ENCODE measurements at places on chromosomes 3 and 15.

GRCh38 chr3:119318876-119319275, 24.7 kb downstream of the ARHGAP31 start:
- DNase-seq = peak; percentile 78

DNA sequence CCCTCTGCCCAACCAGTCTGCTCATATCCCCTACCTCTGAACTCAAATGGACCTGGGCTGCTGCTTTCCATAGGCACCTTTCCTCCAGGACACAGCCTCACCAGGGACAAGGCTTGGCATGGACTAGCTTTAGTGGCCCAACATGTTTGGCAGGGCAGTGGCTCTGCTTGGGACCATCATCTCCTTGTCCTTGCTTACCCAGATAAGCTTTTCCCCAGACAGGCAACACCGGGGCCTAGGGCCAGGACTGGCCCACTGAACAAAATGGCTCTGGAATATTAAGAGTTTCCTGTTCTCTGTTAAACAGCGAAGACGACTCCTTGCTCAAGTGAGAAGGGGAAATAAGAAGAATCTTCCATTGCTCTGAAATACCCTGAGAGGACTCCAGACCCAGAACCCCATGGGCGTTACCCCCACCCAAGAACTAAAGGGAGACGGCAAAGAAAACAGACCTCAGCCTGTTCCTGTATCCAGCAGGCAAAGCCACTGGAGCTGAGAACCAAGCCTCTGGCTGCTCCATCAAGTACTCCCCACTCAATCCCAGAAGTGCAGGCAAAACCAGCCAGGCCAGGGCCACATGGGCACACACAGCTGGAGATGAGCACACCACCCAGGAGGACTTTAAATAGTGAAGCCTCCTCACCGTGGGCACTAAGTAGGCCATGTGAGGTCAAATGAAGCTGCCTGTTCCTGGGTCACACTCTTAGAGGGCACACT, 45.5 kb downstream of the CTNNB1 start:
- no peak for DNase-seq

GRCh38 chr3:37571269-37571668, 290.4 kb upstream of the CTDSPL start:
- no peak for DNase-seq

DNA sequence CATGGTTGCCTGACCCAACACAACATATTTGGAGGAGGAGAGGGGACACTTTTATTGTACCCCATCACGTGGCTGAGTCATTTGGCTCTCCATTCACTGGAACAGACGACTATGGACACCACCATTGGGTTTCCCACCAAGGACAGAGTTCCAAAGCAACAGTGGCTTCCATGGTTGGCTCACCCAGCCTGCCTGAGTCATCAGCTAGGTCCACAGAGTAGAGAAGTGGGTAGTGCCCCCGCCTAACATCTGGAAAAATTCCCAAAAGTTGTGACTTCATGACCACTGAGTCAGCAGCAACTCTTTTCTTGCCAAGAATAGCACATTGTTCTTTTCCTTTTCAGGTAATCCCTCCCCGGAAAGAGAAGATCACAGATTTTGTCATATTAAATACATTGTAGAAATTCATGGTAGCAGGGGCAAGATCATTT, 3.0 kb upstream of the PPP1R2 start:
- peak; percentile 83 for DNase-seq

DNA sequence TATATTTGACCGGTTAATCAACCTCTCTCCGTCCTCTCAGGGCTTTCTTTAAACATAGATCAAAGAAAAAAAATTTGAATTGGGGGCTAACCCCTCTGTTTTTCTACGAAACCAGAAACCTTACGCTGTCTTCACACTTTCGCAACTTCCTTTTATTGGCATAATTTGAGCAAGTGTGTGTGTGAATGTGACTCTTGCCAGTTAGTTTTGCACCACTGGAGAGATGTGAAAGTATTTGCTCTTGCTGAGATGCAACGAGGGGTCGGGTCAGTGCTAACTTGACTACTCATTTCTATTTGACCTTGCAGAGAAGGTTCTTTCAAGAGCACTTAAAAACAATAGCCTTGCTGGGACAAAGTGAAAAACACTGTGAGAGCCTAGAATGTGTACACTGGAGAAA, 81.2 kb downstream of the FAM43A start:
- no peak for DNase-seq

DNA sequence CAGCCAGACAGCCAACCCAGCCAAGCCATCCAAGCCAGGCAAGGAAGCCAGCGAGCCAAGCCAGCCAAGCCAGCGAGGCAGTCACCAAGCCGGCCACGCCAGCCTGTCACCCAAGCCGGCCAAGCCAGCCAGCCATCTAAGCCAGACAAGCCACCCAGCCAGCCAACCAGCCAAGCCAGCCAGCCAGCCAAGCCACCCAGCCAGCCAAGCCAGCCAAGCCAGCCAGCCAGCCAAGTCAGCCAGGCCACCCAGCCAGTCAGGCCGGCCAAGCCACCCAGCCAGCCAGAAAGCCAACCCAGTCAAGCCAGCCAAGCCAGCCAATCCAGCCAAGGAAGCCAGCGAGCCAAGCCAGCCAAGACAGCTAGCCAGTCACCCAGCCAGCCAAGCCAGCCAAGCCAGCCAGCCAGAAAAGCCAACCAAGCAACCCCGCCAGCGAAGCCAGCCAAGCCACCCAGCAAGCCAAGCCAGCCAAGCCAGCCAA, 201.2 kb downstream of the GOLGA6L6 start:
- no peak for DNase-seq

GRCh38 chr15:49696433-49696832, 75.6 kb downstream of the DTWD1 start:
- DNase-seq = peak; percentile 34

DNA sequence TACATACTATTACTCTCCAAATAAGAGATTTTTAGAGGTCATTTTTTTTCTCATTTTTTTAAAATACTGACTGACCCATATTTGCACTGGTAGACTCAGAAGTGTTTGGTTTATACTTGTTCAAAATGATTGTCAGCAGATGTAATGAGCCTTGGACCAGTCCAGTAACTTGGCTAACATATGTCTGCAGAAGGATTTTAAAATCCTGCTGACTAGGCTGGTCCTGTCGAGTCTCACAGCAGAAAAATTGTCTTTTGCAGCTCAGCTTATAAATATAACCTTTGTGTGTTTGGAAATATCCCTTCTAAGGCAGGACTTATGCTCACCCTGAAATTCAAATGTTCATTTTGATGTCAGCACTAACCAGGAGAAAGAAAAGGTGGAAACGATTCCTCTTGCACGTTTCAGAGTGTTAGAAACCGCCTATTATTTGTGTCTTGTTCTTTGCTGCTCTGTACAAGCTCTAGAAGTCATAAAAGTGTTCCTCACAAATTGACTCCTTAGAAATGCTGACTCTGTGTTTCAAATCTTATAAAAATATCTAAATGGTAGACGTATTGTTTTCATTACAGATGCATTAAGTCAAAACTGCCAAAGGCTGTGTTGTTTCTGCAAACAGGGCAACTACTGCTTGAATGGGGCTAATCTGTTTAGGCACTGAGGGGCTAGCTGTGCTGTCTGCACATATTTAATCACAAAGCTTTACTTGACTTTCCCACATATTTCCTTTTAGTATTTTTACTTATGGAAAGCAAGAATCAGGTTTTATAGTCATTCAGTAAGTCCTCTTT, 95.3 kb downstream of the CHL1 start:
- no peak for DNase-seq

GRCh38 chr15:69393831-69394491, 20.2 kb upstream of the KIF23 start:
- peak; percentile 40 for DNase-seq

GRCh38 chr3:72193771-72194430, 409.0 kb upstream of the PROK2 start:
- peak; percentile 92 for DNase-seq

All from LHCN-M2 (cell line).